ENCODE measurements at places on chromosomes 1 and 21.

GRCh38 chr1:68051475-68051874 lies 1.0 kb upstream of the DIRAS3 start:
- no peaks in the 10 kb centered on the region for H3K27me3 ChIP-seq

GRCh38 chr1:6268415-6268814 lies 7.5 kb upstream of the GPR153 start:
- peaks cover 11% of the 10 kb centered on the region for H3K27me3 ChIP-seq
- no peak overlapping the region for H3K4me3 ChIP-seq
- H3K27ac ChIP-seq, result no peak overlapping the region
- no peak for DNase-seq

GRCh38 chr1:40090652-40091355 lies 6.2 kb downstream of the PPT1 start:
- H3K36me3 ChIP-seq, result peaks cover 58% of the 10 kb centered on the region
- no peak for DNase-seq
- no peaks in the 10 kb centered on the region for H3K27me3 ChIP-seq

GRCh38 chr1:156285437-156285836 lies 1.3 kb downstream of the TMEM79 start:
- DNase-seq, result no peak
- peaks cover 37% of the 10 kb centered on the region for H3K4me1 ChIP-seq
- no peak overlapping the region for H3K4me3 ChIP-seq
- H3K36me3 ChIP-seq, result peaks cover 17% of the 10 kb centered on the region
- H3K27ac ChIP-seq, result no peak overlapping the region

DNA sequence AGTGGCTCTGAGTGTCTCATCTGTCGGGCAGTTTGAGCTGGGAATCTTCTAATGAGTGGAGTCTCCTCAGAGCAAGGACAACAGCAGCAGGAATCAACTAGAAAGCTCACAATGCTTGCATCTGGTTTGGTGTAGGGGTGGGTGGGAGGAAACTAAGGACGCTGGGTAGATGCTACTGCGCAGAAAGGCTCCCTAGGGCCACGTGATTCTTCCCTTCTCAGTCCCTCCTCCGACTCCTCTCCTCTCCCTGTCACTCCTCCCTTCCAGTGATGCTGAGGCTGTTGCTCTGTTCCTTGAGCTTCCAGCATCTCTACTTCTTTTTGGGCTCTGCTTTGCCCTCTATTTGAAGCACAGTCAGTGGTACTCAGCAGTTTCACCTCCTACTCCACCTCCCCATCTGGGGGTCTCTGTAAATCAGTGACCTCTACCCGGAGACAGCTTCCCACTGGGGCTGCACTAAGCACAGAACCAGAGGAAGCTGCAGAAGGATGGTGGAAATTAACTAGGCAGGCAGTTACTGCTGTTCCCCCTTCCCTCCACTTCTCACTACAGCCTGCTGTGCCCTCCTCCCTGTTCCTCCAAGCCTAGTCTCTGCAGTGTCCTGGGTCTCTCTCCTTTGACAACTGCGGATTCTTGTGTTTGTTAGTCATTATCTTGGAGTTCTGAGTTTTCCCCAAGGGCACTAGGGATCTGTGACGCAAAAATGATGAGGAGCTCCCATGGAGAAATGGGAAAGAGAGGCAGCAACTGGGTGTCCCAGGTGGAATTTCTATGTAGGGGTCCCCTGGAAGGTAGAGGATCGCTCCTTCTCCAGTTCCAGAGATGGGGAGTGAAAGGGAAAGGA lies 5.8 kb downstream of the LINGO4 start:
- DNase-seq, result no peak
- no peaks in the 10 kb centered on the region for H3K4me1 ChIP-seq
- no peaks in the 10 kb centered on the region for H3K36me3 ChIP-seq
- H3K4me3 ChIP-seq, result no peak overlapping the region
- H3K27ac ChIP-seq, result no peak overlapping the region
- H3K27me3 ChIP-seq, result peaks cover 42% of the 10 kb centered on the region

GRCh38 chr21:25807191-25807590 lies 72.4 kb downstream of the GABPA start:
- H3K4me1 ChIP-seq, result no peaks in the 10 kb centered on the region
- H3K27me3 ChIP-seq, result no peaks in the 10 kb centered on the region
- no peak for DNase-seq
- H3K4me3 ChIP-seq, result no peak overlapping the region
- H3K36me3 ChIP-seq, result no peaks in the 10 kb centered on the region
- no peak overlapping the region for H3K27ac ChIP-seq

- DNase-seq, result no peak
- H3K36me3 ChIP-seq, result peaks cover 13% of the 10 kb centered on the region
- no peak overlapping the region for H3K4me3 ChIP-seq
- H3K27me3 ChIP-seq, result no peaks in the 10 kb centered on the region
Measured at GRCh38 chr1:48450505-48450904, 21.5 kb downstream of the SPATA6 start.

All from left ventricle myocardium inferior (tissue), 1 donor.